ENCODE measurements at places on chromosomes 1 and 21.

DNA sequence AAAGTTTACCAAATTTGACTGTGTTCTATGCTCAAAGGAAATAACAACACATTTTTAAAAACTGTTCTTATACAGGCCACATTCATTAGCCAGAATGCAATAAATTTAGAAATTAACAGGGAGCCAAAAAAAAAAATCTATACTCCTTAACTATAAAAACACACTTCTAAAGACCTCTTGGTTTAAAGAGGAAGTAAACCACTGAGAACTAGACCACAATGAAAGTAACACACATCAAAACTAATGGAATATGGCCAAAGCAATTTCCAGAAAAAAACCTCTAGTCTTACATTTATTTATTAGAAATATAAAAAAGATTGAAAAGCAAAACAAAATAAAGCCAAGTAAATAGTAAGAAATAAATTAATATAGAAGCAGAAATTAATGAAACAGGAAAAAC is 48.9 kb upstream of the GADD45A start:
- DNase-seq, result no peak

GRCh38 chr21:19950347-19950746 is 1047.9 kb upstream of the NCAM2 start:
- DNase-seq, result no peak

DNA sequence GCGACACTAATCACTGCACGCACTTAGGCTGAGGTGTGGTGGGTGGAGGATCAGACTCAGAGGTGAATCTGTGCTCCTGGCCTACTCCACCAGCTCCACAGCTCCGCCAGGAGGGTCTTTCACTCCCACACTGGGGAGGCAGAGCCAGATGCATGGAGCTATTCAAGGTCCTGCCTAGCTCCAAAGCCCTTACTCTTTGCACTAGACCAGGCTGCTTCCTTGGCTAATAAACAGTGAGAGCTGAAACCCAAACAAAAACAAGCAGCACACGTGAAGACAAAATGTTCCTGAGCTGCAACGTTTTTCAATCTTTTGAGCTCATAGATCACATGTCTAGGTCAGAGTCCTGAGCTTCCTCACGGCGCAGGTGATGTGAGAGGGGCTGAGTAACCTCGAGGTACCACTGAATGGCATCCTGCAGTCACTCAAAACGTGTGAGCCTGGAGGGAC is 19.2 kb downstream of the CAPZB start:
- no peak for DNase-seq

- DNase-seq, result peak; percentile 64
These were observed 594 bp downstream of the HDGF start for GRCh38 chr1:156750711-156751450.

DNA sequence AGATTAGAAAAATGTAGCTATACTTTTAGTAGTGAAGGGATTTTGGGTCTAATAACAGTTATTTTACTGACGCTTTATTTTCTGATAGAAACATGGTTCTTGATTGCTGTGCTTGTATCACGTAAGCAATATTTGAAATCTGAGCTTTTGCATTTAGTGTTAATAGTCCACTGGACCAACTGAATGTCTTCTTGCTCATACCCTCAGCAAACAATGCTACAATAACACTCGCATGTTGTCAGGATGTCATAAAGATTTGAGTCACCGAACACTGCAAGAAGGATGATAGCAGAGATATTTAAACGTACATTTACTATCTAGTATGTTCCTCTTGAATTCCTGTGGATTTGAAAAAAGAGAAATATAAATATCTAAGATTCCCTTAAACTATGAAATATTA is 7.5 kb downstream of the DYRK1A start:
- DNase-seq, result no peak

- no peak for DNase-seq
These were observed 202.4 kb downstream of the SMYD3 start for GRCh38 chr1:246304484-246305259.

DNA sequence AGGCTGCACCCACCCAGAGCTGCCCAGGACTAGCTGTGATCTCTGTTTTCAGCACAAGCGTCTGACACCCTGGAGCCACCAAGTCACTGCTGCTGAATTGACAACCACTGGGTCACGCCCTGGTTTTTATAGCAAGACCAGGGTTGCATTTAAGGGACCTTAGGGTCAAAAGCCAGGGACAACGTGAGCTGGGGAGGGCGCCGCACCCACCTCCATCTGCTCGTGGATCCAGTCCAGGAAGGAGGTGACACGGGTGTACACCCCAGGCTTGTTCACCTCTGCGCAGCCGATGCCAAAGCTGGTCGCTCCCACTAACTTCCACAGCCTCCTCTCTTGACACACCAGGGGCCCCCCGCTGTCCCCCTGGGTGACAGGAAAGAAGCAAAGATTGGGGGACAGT is 9.2 kb upstream of the TFF1 start:
- DNase-seq, result no peak

- no peak for DNase-seq
These were observed 21.7 kb downstream of the LRP8 start for GRCh38 chr1:53306168-53306567.

- DNase-seq, result peak; percentile 22
These were observed 844 bp downstream of the ZMYM6 start for GRCh38 chr1:35030756-35031446.

- DNase-seq, result no peak
These were observed 15.9 kb downstream of the HENMT1 start for GRCh38 chr1:108644984-108645383.

GRCh38 chr1:43952731-43953346 is 6.1 kb downstream of the IPO13 start:
- DNase-seq, result no peak

- DNase-seq, result no peak
These were observed 13.6 kb downstream of the PPFIA4 start for GRCh38 chr1:203039609-203040512.

GRCh38 chr1:64681043-64681442 is 63.8 kb upstream of the RAVER2 start:
- DNase-seq, result peak; percentile 43

GRCh38 chr1:55055084-55055882 is 15.9 kb downstream of the PCSK9 start:
- DNase-seq, result no peak

DNA sequence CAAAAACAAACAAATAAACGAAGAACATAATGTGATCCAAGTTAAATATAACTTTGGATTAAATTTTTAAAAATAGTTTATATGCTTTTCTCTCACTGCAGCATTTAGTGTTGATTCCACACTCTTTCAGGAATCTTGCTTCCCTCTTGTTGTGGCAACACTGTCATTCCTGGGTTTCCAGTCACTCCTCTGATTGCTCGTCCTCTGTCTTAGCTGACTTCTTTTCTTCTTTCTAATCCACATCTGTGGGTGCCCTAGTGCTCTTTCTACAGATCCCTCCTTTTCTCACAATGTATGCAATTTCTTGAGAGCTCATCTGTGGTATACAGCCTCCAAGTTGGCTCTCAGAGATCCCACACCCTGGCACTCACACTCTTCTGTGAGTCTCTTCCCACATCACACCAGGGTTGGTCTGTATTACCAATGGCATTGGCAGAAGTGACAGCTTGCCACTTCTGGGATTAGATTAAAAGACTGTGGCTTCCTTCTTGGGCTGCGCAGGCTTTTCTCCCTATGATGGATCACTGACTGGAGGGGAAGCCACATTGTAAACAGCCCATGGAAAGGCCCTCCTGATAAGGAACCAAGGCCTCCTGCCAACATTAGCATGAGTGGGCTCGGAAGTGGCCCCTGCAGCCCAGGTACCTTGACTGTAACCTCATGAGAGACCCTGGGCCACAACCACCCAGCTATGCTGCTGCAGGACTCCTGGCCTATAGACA is 11.5 kb upstream of the MYOC start:
- DNase-seq, result no peak

GRCh38 chr1:156104065-156104810 is 10.3 kb upstream of the LMNA start:
- DNase-seq, result peak; percentile 28

DNA sequence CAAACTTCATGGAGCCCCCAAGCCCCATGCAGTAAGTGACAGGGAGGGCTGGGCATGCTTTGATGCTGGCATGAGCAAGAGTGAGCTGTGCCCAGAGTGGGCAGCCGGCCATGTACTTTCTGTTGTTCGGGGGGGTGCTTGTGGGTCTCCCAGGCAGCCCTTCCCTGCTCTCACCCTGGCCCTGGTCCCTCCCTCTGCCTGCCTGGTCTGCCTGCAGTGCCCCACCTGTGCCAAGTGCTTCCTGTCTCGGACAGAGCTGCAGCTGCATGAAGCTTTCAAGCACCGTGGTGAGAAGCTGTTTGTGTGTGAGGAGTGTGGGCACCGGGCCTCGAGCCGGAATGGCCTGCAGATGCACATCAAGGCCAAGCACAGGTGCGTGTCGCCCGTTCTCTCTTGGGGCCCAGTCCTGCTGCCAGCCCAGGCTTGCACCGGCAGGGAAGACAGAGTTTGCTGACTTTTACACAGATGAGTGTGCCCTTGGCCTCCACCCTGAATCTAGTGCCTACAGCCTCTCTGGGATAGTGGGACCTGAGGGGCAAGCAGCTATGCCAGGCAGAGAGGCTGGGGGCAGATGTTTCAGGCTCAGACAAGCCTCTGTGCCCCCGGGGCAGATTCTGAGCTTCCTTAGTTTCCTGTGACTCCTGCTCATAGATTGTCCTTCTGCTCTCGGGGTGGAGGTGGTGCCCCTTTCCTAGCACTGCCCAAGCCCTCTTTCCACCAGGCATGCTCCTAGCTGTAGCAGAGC is 7.6 kb downstream of the ZBTB48 start:
- DNase-seq, result no peak

DNA sequence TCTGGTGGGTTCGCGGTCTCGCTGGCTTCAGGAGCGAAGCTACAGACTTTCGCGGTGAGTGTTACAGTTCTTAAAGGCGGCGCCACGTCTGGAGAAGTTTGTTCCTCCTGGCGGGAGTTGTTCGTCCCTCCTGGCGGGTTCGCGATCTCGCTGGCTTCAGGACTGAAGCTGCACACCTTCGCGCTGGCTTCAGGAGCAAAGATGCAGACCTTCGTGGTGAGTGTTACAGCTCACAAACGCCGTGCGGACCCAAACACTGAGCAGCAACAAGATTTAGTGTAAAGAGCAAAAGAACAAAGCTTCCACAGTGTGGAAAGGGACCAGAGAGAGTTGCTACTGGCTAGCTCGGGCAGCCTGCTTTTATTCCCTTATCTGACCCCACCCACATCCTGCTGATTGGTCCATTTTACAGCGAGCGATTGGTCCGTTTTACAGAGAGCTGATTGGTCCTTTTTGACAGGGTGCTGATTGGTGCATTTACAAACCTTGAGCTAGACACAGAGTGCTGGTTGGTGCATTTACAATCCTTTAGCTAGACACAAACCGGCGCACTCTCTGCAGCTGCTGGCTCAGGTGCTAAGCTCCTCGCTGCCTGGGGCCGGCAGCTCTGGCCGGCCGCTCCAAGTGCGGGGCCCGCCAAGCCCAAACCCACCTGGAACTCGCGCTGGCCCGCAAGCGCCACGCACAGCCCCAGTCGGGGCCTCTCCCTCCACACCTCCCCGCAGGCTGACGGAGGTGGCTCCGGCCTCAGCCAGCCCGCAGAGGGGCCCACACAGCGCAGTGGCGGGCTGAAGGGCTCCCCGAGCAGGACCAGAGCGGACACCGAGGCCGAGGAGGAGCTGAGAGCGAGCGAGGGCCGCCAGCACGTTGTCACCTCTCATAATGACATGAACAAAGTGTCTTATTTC is 172.8 kb upstream of the KCTD3 start:
- no peak for DNase-seq

GRCh38 chr1:177333936-177334595 is 163.3 kb downstream of the BRINP2 start:
- no peak for DNase-seq

DNA sequence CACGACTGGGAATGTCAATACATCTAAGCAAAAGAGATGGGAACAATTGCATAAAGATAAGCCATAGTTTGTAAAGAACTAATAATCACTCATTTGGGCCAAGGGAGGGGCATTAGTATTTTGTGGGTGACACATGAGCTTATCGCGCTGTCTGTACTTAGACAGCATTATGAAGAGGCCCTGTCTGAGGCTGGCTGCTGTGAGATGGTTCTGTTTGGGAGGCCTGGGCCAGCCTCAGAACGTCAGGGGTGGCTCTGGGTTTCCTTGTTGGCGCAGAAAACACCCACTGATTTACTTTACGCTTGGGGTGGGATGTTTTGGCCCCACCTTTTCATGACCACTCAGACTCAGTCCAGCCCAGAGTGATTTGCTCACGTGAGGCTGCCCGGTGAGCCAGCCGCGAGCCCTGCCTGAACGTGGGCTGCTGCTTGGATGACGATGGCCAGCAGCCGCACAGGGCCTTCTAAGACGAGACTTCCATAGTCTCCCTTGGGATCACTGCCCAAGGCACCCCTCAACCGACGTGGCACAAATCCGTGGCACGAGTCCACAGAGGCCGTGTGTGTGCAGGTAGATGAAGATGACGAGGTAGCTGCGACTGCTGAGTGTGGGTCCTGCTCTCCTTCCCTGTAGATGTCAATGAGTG is 18.7 kb downstream of the UMODL1 start:
- DNase-seq, result no peak

DNA sequence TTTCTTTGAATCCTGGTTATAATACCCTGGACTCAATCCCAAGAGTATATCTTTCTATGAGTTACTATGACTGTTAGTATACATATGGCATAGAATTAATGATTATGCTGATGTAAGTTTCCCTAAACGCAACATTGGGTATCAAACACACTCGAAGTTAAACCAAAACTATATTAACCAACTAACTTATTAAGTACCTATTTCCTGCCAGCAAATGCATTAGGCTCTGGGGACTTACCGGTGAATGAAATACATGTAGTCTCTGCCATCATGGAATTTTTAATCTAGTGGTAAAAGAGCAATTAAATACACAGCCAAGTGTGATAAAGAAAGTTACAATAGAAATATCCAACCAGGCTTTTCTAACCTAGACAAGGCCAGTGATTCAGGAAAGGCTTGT is 193.6 kb upstream of the ADGRL2 start:
- no peak for DNase-seq

DNA sequence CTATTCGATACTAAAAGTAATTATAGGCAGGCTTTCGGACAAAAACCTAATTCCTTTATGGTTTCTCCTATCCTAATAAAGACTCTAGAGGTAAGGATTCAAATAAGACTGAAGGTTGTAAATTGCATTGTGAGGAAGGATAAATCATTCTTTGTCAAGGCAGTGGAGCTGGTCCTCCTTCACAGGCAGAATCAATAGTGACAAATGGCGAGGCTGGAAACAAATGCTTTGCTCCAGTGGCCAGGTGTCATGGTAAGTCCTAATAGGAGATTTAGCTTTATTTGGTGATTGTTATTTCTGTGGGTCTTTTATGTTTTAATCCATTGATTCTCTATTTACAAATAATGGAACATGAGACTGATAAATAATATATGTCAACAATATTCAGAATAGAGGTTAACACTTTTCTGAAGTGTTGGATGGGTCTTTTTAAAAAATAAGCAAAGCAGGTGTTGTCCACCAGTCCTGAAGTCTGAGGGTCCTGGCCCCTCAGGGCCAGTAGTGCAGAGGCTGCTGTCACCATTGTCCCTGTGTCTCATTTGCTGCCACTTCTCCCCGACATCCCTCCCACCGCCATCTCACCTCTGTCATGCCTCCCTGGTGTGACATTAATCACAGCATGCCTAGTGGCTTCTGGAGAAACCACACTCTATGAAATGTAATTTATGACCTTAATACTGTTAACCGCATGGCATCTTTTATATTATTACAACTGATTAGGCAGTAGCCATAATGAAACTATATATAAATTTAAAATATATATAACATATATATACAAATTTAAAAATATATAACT is 120.9 kb upstream of the MAGI3 start:
- no peak for DNase-seq

All from NCI-H146 (cell line).